ENCODE measurements at places on chromosomes 1 and 21.
A peak's percentile ranks its signal among the peaks of the same experiment; 100 is the strongest.

DNA sequence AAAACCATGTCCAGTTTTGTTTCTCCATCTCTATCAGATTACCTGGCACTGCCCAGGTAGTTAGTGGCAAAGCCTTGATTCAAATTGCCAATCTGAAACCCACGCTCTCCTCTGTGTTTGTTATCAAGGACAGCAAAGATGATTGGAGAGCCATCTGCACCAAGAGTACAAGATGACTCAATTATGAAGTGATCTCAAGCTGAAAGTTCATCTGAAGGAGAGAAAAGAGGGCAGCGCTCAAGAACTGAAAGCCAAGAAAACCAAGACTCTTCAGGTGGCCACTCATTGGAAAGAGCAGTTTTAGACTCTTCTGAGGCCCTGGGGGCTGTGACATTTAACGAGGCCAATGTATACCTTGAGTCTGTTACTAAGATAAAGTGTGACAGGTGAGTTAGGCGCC, 13.8 kb downstream of the RXRG start:
- H3K27ac ChIP-seq: no peak overlapping the region
- no peaks in the 10 kb centered on the region for H3K36me3 ChIP-seq
- no peaks in the 10 kb centered on the region for H3K27me3 ChIP-seq
- H3K4me3 ChIP-seq: no peak overlapping the region

DNA sequence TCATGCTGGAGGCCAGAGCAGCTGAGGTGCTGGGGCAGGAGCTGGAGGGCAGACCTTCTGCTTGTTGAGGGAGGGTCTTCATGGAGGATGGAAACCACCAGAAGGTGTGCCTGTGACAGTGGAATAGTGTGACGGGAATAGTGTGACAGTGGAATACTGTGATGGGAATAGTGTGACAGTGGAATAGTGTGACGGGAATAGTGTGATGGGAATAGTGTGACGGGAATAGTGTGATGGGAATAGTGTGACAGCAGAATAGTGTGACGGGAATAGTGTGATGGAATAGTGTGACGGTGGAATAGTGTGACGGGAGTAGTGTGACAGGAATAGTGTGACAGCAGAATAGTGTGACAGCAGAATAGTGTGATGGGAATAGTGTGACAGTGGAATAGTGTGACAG, 325.1 kb downstream of the HHAT start:
- H3K27ac ChIP-seq: no peak overlapping the region
- no peak overlapping the region for H3K4me3 ChIP-seq
- DNase-seq: peak; percentile 100
- H3K27me3 ChIP-seq: no peaks in the 10 kb centered on the region
- no peaks in the 10 kb centered on the region for H3K4me1 ChIP-seq

- peak overlapping the region; percentile 88 for H3K4me3 ChIP-seq
- H3K36me3 ChIP-seq: no peaks in the 10 kb centered on the region
- peaks cover 36% of the 10 kb centered on the region for H3K4me1 ChIP-seq
- peak overlapping the region; percentile 94 for H3K27ac ChIP-seq
- H3K27me3 ChIP-seq: no peaks in the 10 kb centered on the region
- no peak for DNase-seq
These were observed 20.7 kb downstream of the FOXO6 start for GRCh38 chr1:41381692-41382479.

DNA sequence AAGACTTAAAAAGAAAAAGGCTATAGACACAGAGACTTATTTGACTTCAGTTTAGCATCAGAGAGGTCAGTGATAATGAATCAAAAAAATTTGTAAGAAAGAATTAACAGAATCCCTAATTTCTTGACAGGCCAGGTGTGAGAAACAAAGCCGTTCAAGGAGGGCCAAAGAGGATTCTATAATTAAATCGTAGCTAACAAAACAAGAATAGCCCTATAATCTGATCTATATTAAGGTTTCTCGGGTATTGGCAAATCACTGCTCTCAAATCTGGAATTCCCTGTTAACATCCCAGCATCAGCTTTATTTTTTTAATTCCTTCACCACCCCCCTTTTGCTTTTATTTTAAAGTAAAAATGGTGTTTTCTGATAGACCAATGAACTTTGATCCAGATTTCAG, 60.3 kb downstream of the PUM1 start:
- H3K27me3 ChIP-seq: no peaks in the 10 kb centered on the region
- no peak for DNase-seq
- peaks cover 50% of the 10 kb centered on the region for H3K4me1 ChIP-seq
- no peak overlapping the region for H3K4me3 ChIP-seq
- H3K27ac ChIP-seq: no peak overlapping the region

GRCh38 chr1:248045209-248045608, 1.4 kb upstream of the OR2L3 start:
- H3K36me3 ChIP-seq: no peaks in the 10 kb centered on the region
- DNase-seq: no peak
- no peak overlapping the region for H3K27ac ChIP-seq
- no peaks in the 10 kb centered on the region for H3K4me1 ChIP-seq
- no peak overlapping the region for H3K4me3 ChIP-seq

- H3K27me3 ChIP-seq: no peaks in the 10 kb centered on the region
- no peak for DNase-seq
- peaks cover 27% of the 10 kb centered on the region for H3K4me1 ChIP-seq
- H3K36me3 ChIP-seq: peaks cover 3% of the 10 kb centered on the region
- no peak overlapping the region for H3K27ac ChIP-seq
These were observed 3.2 kb downstream of the IFT25 start for GRCh38 chr1:53942127-53942957.

DNA sequence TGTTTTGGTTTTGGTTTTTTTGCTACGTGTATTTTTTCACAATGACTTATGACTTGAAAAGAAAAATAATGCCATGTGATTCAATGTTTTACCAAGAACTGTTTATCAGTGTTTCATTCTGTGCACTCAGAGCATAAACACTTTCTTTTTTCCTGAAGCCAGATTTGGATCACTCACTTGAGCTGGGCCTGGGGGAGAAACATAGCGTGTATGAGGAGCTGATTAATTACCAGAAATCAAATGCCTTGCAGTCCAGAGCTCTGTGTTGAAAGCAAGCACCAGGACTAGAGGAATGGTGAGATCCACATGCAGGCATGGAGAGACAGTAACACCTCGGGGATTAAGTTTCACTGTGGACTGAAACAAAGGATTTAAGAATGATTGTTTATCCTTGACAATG, 642.1 kb upstream of the ADGRL2 start:
- H3K27ac ChIP-seq: no peak overlapping the region
- DNase-seq: no peak
- no peaks in the 10 kb centered on the region for H3K27me3 ChIP-seq

GRCh38 chr1:85274969-85275453, 1.4 kb downstream of the BCL10 start:
- H3K36me3 ChIP-seq: peaks cover 11% of the 10 kb centered on the region
- H3K27me3 ChIP-seq: no peaks in the 10 kb centered on the region
- H3K4me1 ChIP-seq: peaks cover 70% of the 10 kb centered on the region
- DNase-seq: no peak

Data from vagina (tissue), 2 donors.